ENCODE measurements at places on chromosomes 12 and 14.

DNA sequence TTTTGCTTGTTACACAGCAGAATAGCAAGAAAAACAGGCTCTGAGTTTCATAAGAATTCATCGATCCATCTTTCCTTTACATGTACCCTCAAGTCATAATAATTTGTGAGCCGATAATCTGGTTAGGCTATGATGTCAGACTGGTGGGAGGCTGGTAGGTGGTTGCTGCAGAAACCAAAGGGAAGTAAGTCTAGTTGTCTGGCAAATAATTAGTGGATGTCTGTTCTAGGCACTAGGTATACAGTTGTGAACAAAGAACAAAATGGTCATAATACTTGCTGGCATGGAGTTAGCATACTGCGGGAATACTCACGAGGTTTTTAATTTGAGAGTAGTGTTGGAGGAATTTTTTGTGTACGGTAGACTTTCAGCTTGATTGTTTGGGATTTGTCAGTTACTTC is 8.8 kb downstream of the SUSD6 start:
- no peak for DNase-seq

- DNase-seq: no peak
Observed at GRCh38 chr12:80708975-80709328, 1.5 kb downstream of the MYF6 start.

DNA sequence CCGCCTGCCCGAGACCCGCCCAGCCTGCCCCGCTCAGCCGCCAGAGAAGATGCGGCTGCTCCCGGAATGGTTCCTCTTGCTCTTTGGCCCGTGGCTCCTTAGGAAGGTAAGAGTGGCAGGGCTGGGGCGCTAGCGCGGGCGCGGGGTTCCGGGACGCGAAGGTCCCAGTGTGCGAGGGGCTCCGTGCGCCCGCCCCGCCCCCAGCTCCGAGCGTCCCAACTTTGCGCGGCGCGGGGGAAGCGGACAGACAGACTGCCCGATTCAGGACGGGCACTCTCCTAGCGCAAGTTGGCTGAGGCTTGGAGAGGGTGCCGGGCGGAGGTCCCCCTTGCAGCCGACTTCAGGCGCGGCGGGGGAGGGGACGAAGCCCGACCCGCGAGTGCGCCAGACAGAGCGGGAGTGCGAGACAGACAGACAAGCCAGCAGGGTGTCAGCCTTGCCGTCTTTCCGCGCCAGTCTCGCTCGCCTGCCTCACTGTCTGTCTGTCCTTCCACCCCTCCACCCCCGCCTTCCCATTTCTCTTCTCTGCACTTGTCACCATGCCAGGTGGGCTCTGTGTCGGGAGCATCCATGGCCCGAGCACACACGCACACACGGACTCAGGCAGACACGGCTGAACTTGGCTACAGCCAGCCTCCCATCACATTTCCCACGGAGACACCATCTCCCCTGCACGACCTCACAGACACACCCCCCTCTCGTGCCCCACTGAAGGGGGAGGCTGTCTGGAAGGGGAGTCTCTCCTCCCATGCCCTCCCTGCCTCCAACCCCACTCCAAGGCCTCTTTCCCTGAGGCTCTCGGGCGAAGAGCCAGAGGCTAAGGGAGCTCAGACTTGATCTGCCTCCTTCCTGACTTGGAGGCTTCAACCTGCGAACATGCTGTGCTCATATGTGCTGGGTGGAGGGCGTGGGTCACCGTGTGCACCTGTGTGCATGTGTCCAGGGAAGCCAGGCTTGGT is 606 bp downstream of the NXPH4 start:
- no peak for DNase-seq

- DNase-seq: no peak
Observed at GRCh38 chr14:28196878-28197277, 569.7 kb upstream of the FOXG1 start.

GRCh38 chr14:22502007-22502406 is 87.0 kb downstream of the DAD1 start:
- no peak for DNase-seq

All from activated naive CD4-positive, alpha-beta T cell treated with anti-CD3 and anti-CD28 coated beads, Interleukin-2, amount 50 U/mL, for 72 hours (primary cell).